ENCODE measurements at places on chromosomes 2 and 18.

DNA sequence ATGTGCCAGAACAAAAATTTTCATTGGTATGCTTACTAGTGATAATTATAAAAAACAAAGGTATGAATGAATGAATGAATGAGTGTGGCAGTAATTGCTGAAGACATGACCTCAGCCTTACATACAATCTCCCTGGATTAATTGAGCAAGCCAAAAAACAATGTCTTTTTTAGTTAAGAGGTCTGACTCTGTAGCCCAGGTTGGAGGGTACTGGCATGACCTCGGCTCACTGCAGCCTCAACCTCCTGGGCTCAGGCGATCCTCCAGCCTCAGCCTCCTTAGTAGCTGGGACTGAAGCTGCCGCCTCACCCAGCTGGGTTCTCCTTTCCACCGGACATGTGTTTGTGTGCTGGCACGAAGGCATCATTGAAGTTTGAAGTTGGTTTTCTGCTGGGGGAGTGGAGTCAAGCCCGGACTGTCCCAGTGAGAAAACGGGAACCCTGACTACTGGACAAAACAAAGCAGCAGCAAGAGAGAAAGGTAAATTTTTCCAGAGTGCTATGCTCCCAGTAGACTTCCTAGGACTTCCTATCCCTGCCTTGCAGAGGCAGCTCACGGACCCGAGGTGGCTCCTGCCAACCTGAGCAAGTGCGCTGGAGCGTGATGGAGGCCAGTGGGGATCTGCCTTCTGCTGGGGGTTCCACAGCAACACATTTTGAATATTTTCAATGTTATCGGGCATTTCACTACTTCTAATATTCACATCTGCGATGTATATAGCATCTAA lies 6.4 kb upstream of the IMP4 start:
- DNase-seq, result peak; percentile 58

DNA sequence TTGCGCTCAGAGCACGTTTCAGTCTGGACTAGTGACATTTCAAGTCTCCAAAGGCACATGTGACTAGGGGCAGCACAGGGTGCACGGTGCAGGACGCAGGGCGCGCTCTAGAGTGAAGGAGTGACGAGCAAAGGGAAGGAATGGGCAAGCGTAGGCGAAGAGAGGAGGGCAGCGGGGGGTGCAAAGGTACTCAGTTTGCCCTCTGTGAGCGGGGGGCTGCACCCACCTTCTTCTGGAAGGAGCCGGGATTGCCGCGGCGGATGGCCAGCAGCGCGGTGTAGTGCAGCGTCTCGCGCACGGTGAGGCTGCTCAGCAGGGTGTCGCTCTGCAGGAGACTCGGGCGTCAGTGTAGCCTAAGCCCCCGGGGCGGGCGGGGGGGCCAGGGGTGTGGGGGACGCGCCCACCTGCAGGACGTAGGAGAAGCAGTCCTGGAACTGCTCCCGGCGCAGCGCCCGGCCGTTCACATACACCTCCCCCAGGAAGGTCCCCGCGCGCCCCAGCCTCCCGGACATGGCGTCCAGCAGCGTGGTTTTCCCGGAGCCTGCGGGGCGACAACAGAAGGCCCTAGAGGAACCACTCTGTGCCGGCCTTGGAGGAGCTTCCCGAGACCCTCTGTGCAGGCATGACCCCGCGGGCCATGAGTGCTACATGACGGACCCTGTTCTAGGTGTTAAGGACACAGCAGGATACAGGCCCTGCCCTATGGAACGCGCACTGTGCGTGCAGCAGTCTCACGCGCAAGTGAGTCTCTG lies 6.9 kb downstream of the ABCG5 start:
- no peak for DNase-seq

GRCh38 chr2:148752977-148753376 lies 108.4 kb downstream of the EPC2 start:
- no peak for DNase-seq

DNA sequence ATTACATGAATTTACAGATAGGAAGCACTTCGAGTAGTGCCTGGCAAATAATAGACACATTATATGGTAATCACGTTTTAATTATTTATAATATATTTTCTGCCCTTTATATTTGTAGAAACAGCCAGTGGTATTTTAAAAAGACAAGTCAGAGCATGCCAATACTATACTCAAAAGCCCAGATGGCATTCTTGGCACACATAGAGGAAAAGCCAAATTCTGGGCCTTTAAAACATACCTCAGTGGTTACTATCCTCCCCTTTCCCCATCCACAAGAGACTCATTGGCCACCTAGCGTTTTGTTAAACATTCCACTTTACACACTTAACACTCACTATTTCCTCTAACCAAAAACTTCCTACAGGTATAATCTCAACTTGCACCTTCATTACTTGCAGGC lies 63.3 kb upstream of the ZNF804A start:
- DNase-seq, result no peak
